ENCODE measurements at places on chromosomes 6 and 20. TPM values are rescaled to one million over a fixed set of nuclear protein-coding genes. Genes with fewer than 3 reads are reported as not detected.

DNA sequence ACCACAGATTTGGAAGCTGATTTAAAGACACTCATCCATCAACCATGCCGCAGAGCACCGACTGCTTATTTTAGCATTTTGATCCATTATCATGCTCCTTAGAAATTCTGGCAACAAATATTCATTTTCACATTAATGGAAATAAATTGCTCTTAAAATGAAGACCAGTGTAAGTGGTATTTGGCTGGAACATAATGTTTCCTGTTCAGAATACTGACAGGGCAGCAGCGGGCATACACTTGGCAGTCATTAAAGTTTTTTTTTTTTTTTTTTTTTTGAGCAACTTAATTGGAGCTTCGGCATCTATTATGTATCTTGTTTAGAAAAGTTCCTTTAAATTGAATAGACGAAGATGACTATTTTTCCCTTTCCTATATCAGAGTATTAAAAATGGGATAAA, 47.4 kb downstream of the MAP3K5 start:
- DNase-seq, result no peak

DNA sequence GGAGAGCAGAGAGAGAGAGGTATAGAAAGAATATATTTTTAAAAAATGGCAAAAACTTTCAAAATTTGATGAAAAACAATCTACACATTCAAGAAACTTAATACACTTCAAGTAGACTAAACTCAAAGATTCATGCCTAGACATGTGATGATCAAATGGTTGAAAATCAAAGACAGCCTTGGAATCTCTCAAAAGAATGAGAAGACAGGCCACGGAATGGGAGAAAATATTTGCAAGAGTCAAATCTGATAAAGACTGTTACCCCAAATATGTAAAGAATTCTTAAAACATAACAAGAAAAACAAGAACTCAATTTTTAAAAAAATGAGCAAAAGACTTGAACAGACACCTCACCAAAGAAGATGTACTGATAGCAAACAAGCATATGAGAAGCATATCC, 49.7 kb downstream of the THEMIS start:
- no peak for DNase-seq

DNA sequence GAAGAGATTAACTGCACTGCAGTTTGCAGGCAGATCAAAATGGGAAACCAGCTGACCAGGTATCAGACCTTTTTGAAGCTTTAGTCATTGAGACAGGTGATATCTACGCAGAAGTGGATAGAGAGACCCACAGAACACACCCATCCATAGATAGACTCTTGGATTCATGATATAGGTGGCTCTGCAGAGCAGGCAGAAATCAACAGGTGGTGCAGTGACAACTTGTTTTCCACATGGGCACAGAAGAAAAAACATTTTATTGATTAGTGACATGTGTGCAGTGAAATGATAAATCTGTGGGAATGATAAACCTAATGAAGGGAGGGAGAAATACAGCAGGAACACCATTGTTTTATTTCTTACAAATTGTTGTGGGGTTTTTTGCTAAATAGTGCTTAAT, 45.2 kb downstream of the NUDT3 start:
- DNase-seq, result no peak

- no peak for DNase-seq
These were observed 47.4 kb upstream of the DDR1 start for GRCh38 chr6:30836957-30837356.

DNA sequence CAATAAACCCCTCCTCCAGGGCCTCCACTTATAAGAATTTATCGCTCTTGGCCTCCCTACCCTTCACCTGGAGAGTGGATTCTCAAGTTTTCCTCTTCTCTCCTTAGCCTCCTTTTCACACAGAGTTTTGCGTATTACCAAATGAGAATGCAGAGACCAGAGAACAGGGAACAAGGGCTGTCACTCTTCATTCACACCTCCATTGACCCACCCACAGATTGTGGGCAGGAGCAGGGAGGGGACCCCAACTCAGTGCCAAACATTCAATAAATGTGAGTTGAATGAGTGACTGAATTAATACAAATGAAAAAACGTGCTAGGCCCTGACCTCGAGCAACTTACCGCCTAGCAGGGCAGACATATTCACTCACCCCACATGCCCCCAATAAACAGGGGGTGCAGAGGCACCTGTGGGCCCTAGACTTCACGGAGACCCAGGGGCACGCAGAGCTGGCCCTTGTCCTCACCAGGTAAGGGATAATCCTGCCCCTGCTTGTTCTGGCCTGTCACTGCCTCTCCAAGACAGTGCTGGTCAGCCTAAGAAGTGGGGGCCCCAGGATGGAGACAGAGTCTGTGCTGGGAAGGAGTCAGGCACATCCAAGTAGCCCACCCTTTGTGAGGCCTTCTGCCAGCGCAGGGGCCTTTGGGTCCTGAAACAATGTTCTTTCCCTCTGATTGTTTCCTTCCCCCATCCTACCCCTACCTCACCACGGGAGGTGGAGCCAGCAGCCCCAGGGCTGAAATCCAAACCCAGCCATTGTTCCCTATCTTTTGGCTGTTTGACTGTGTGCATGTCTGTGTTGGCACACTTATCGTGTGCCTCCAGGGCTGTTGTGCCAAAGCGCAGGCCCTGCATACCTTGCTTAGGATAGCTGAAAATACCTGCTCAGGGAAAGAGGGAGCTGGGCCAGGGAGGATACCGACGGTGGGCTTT, 8.4 kb upstream of the TJAP1 start:
- no peak for DNase-seq

DNA sequence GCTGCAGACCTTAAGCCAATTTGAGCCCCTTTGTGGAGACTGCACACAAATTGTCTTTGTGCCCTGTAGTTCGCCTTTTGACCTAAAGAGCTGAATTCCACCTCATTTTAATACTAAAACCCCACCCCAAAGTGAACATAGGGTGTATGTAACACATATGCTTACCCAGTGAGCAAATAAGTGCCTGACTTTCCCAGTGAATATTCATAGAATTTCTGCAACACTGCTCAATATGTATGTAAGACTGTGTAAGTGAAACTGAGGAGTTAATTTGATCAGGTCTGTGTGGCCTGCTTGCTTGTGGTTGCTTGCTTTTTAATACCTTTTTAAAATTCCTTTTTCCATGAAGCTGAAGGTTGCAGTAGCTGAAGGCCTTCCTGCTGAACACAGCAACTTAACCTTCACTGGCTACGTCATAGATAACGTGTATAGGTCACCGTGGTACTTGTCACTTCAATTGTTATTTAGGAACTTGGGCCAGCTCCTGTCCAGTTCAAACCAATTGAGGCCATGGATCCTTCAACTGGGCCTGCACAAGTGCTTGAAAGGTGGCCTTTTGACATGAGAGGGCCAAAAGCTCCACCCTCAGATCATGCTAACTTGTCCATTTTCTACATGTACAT, 131.7 kb upstream of the BTBD3 start:
- DNase-seq, result no peak

GRCh38 chr6:168061269-168062210, 17.5 kb downstream of the FRMD1 start:
- DNase-seq, result no peak

DNA sequence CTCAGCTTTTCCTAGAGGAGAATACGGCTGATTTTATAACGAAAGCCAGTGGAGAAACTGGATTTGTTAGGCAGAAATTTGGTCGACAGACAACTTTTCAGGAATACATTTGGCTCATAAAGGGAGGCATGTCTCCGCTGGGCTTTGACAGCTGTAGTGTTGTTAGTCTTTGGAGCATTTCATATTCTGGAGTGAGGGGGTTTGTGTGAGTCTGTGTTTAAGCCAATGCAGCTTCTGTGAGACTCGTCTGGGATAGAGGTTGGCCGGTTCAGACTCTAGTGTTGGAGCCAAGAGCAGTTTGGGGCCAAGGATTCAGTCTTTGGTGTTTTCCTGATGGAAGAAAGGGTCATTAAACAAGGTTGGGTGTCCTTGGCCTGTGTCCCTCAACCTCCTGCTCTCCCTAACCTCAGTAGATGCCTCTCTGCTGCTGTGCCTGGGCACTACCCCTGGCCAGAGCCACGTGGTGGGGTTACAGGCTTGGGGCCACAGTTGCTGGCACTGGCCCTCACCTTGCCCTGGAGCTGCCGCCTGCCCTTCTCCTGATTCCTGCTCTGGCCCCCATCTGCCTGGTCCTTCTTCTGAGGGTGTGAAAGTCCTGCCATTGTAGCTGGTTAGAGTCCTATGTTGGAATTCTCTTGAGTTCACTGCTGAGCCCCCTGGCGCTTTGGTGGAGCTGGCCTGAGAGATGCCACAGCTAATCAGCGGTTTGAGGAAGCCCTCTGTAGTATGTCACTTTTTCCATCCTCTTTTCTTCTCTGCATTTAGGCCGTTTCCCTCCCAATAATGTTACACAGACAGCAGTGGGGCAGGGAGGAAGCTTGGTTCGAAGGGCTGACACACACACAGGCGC, 6.9 kb downstream of the PTK7 start:
- DNase-seq, result no peak

DNA sequence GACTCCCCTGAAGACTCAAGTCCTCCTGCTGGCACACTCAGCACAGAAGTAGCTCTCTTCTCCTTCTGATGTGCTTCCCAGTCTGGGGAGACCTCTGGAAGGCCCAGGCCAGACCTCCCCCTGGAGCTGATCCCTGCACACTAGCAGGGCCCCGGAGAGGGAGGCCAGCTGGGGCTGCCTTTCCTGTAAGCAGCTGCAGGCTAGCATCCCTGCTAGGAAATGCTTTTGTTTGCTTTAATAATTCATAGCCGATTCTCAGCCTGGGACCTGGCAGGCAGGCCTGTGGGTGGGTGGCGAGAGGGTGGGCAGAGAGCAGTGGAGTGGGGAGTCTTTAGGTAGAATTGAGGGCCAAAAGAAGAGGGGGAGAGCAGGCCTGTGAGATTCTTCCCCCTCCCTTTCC, 5.2 kb downstream of the EBF4 start:
- DNase-seq, result no peak

DNA sequence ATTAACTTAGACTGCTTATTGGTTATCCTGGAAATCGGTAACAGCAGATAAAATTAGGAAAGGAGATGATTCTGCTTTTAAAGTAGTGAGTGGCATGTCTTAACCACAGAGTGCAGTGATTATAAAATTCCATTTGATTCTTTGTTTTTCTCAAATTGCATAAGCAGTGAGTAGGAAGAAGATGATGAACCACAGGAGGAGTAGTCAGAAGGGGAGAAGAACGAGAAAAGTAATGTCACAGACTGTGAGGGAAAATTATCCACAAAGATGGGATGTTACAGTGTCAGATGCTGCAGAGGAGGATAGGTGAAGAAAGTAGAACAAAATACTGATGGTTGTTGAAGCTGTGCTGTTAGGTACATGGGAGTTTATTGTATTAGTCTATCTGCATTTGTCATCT, 63.0 kb downstream of the ITCH start:
- DNase-seq, result no peak

- DNase-seq, result no peak
These were observed 42.4 kb downstream of the SLC2A10 start for GRCh38 chr20:46751856-46752255.

DNA sequence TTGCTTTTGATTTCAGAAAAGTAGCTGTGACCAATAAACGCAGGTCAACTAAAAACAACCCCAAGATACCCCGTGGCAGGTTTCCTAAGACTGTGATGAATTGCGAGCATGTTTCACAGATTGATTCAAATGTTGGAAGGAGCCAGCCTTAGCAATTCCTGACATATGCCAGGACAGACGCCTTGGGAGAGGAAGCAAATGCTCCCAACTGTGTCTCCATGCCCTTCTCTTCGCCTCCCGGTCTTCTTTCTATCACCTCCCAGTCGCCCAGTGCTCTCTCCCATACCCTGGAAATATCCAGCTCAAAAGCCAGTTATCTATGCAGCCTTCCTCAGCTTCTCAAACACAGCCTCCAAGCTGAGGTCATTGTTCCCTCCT, 32.0 kb downstream of the KIAA0319 start:
- no peak for DNase-seq

DNA sequence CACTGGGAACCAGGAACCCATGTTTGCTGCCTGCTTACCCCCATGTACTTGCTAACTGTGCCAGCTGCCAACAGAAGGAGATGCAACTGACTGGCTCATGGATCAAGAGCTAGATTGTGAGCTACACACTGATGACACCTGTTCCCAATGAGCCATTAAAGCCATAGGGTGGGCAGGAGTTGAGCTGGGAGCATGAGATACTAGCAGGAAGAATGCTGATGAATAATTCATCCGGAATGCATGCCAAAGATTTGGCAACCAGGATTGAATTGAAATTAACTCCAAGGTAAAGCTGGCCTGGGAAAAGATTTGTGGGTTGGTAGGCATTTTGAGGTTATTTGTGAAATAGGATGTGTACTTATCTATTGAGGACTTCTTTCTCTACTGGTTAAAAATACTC, 631.1 kb downstream of the KIF16B start:
- no peak for DNase-seq

- no peak for DNase-seq
These were observed 32.9 kb downstream of the PKIG start for GRCh38 chr20:44615169-44615791.

GRCh38 chr6:40997234-40997957, 41.6 kb downstream of the UNC5CL start:
- no peak for DNase-seq

Gene UTRN
- total RNA-seq, result 7.7 TPM

Gene CPXM1
- total RNA-seq, result 0.98 TPM

Gene LRRC73
- 0.16 TPM for total RNA-seq

Gene CSNK2A1
- 187 TPM for total RNA-seq

Gene PDE7B
- total RNA-seq, result not detected

Gene POM121L2
- total RNA-seq, result not detected

Gene RFX6
- not detected for total RNA-seq

Gene FAXC
- not detected for total RNA-seq

Gene MDFI
- total RNA-seq, result not detected

Gene CASS4
- 2.4 TPM for total RNA-seq

Data from activated T-cell treated with anti-CD3 and anti-CD28 coated beads, Interleukin-2, amount 50 U/mL, for 4 hours (primary cell).